ENCODE measurements at places on chromosomes 13 and 19.

GRCh38 chr19:38908911-38909310, 3.1 kb downstream of the CCER2 start:
- no peak for DNase-seq

DNA sequence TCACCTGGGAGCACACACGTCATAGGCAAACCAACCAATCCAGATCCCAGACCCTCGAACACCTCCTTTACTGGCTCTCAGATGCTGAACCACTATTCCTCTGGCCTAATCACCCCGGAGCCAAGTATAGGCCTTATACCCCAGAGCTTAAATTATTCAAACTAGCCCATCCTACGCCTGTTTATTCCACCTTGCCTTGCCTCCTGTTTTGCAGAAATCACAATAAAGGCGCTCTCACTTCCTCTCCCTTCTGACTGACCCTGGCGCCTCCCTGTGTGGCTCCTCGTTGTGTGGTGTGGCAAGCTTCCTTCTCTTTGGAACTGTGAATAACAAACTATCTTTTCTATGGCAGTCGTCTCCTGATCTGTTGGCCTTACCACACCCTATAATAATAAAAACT, 354.9 kb downstream of the ENOX1 start:
- no peak for DNase-seq

DNA sequence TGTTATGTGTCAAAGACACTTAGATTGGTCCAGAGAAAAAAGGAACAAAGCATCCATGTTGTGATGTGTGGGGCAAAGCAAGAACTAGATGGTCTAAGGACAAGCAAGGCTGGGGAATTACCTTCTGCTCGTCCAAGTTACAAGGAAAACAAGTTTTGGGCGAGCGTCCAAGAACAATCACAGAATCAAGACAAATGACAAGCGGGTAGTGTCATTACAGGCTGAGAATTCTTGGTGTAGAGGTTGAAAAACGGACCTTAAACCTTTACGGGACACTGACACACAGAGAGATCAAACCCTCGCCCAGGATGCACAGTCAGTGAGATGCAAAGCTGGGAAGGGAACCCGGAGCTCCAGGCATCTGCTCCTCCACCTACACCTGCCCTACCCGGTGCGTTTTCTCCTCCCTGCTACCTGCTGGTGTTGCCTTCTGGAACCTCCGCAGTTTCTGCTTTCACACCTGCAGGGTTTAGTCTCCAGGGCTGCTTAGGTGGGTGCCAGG, 515 bp upstream of the ZNF324B start:
- DNase-seq: no peak

- DNase-seq: no peak
Observed at GRCh38 chr19:23203841-23204344, 46.3 kb downstream of the ZNF724 start.

DNA sequence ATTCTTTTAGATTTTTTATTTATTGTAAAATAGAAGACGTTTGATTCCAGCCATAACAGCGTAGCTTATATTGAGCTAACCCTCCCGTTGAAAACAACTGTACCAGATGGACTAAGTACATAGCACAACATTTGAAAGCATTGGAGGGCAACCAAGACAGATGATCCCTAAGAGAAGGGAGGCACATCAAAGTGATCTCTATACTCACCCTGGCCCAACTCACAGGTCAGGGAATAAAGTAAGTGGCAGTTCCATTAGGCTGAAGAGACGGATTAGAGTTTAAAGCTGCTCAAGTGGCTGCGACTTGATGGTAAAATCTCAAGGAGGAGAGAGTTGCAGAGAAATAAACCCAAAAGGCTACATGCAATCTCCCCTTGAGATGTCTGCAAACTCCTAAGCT, 65.1 kb upstream of the ITM2B start:
- no peak for DNase-seq

DNA sequence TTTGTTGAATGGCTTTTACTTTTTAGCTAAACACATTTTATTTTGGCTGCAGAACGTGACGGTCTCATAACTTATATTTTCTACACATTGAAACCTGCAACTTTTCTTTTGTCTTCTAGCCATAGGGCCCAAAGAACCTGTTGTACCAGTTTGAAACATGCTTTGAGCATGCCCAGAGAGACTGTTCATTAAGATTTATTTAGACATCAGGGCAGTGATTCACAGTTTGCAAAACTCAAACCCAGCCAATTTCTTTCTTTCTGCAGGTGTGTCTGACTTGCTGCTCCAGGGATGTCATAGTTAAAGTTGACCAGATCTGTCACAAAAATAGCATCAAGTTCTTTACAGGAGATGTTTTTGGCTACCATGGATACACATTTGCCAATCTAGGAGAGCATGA, 22.0 kb downstream of the SAE1 start:
- no peak for DNase-seq

Data from activated CD4-positive, alpha-beta T cell treated with anti-CD3 and anti-CD28 coated beads, Interleukin-10, Interleukin-2, amounts not matched to agents 100 ng/mL and 50 ng/mL, durations not matched to agents 16 hours and 8 hours (primary cell).